NCI-H82 (cell line): ENCODE measurements at places on chromosomes 4 and X.
A peak's percentile ranks its signal among the peaks of the same experiment; 100 is the strongest.

DNA sequence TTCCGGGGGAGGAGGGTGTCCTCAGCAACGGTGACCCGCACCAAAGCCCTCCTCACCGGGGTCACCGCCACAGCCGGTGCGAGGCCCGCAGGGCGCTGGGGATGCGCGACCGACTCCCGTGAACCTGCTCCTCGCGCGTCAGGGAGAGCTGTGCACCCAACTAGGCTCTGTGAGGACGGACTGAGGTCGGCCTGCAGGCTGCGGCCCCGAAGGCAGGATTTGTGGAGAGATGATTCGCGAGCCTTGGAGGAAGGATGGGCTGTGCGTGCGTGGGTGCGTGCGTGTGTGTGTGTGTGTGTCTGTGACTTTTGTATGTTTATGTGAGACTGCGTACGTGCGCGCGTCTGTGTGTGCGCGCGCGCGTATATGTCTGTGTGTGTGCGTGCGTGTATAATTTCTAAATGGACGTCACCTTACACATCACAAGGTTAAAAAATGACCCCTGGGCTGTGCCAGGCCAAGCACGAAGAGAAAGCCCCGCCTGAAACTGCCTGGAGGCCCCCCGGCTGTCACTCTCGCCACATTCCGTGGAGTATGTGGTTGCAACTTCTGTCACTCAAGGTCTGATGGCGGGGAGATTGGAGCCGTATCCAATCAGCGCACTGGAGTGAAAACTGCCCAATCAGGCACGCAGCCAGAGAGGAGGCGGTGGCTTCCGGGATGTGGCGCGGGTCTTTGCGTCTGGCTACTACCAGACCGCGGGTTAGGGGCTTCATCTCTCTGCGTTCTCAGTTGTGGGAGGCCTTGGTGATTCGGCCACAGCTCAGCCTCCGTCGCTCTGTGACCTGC lies at the start of gene ZNF141:
TSS of gene ZNF141 (plus strand) at position 672 of the 789 bp plus-strand sequence. CDS start 170 bp downstream, outside the sequence.
- DNase-seq = peak; percentile 87

DNA sequence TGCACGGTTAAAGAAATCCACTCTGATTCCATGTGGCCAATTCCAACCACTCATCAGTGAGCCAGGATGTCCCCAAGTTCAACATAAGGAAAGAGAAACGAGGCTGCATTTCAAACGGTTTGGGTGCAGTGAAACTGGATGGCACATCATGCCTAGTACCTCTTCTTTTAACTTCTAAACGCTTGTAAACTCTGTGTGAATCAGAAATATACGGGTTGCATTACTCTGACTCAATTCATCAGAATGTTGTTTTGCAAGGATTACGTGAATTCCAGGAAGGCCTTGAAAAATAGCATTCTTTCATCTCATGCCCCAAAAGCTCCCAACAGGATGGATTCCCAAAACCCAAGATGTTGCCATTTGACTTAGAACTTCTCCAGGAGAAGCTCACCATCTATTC lies 270.4 kb downstream of the LDB2 start:
- DNase-seq = no peak

DNA sequence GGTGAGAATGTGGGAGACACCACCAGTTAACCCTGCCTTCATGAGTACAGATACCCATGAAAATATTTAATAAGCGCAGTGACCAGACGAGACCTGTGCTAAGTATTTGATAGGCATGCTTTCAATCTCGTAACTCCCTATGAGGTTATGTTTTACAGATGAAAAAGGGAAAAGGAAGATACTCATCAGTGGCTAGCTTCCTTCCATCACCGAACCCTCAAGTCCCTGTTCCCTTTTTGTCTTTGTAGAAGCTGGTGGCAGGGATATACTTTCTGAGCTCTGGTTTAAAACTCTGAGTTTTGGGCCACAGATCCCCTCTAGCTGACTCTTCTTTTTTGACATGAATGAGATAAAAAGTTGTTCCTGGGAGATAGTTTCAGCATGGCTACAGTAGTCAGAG lies 26.3 kb downstream of the AFF1 start:
- no peak for DNase-seq

- DNase-seq = no peak
Observed at GRCh38 chr4:41429280-41429669, 108.7 kb upstream of the LIMCH1 start.

- no peak for DNase-seq
Observed at GRCh38 chr4:113733685-113734084, 27.9 kb downstream of the CAMK2D start.

GRCh38 chr4:119135721-119136121 lies at the start of gene MYOZ2:
MYOZ2 (plus strand) TSS chr4:119135832; CDS start chr4:119136526, 694 bp downstream.
- DNase-seq = no peak

DNA sequence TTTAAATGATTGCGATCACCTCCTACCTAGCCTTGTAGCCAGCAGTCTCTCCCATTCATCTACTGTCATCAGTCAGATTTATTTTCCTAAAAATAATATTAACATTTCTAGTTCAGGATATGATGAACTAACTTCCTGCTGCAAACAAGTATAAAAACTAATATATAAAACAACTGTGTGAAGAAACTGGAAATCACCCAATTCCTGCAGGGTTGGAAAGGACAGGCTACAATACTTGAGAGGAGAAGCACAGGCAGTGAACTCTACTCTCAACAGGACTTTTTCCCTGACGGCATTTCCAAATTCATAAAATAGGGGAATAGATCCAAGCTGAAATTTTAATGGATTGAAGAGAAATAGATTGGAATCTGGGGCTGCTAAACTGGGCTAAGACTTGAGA lies 14.2 kb upstream of the BBS12 start:
- DNase-seq = no peak

DNA sequence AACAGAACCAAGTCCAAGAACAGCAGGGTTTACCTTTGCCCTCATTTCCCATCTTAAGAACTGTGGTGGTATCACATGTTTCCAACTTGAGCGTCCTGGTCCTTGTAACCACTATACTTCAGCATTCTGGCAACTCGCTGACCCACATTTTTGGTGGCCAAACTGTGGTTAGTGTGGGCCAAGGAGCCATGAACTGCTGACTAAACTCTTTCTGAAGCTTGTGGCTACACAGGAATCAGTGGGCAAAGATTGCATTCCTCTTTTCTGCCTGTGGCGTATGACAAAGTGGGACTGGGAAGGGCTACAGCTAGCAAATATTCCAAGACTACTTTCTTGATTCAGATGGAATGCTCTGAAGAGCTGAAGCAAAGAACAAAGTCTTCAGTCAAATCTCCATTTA lies 106.3 kb upstream of the MID1 start:
- no peak for DNase-seq

DNA sequence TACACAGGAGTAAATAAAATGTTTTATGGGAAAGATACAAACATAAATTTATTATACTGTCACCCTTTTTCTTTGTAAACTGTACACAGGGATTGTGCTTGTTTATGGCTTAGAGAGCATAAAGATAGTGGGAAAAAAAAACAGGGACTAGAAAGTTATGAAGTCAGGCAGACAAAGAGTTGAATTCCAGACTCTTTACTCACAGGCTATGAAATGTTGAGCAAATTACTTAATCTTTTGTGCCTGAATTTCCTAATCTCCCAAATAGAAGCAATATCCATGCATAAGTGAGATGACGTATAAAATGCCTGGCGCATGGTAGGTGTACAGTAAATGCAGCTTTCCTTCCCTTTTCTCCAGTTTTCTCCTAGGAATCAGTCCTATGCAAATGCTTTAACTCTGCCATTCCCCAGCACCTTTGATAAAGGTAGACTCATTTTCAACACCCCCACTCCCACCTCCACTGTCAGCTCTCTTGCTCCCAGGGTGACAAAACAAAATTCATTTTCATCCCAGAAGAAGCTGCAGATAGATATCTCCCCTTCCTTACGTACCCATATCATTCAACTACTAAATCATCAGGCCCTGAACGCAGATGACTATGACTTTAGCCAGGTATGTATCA lies 44.5 kb upstream of the BTC start:
- no peak for DNase-seq

DNA sequence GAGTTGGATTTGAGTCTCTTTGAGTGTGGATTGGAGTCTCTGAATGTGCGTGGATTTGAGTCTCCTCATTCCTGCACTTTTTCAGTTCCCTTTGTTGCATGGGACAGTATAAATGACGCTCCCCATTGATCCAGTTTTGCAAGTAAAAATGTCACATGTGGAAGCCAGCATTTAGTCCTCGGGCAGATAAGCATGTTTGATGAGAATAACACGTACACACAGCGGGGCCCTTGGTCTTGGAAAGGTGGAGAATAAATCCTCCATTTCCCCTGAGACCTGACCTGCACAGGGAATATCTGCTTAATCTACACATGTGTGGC lies 8.1 kb downstream of the P2RY8 start:
- no peak for DNase-seq

- DNase-seq = no peak
Observed at GRCh38 chrX:100743009-100743607, 11.2 kb upstream of the SYTL4 start.

GRCh38 chrX:39854772-39855747 lies 242.7 kb downstream of the BCOR start:
- DNase-seq = no peak

- DNase-seq = peak; percentile 16
Observed at GRCh38 chr4:151553874-151554273, 144.9 kb downstream of the FHIP1A start.

- DNase-seq = no peak
Observed at GRCh38 chrX:134626434-134626833, 31.8 kb downstream of the PLAC1 start.

GRCh38 chrX:71170660-71171059 lies 26.0 kb downstream of the NLGN3 start:
- DNase-seq = no peak

- DNase-seq = no peak
Observed at GRCh38 chrX:21770631-21771321, 12.9 kb upstream of the SMPX start.

GRCh38 chr4:182862921-182863320 lies 54.3 kb downstream of the DCTD start:
- DNase-seq = no peak

- peak; percentile 20 for DNase-seq
Observed at GRCh38 chrX:54413753-54414152, 26.5 kb upstream of the TSR2 start.

DNA sequence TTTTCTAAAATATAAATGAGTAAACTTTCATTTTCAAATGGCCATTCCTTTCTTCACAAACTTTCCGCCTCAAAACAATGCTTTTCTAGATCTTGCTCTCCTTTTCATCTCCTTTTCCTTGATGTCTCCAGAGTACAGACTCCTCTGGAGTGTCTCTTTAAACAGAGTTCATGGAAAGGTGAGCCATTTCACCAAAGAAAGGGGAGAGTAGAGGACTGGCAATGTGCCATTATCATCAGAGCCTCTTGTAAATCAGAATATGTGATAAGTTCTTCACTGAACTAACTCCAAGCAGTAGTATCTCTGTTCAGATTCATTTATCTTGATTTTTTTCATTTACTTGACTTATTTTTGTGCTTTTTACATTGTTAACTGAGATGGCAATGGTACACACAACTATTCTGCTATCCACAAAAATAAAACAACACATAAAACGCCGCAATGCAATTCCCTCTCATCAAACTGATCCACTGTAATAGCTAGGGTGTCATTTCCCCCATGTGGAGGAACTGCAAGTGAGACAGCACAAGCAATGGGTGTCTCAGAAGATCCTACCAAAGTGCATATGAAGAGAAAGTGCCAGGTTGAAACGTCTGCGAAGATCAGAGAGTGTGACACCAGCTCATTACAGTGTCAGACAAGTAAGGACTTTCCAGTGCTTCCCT lies 125.4 kb downstream of the RASL11B start:
- no peak for DNase-seq

GRCh38 chrX:142686653-142687283 lies 339.0 kb upstream of the SPANXN4 start:
- no peak for DNase-seq

GRCh38 chr4:87911252-87911774 lies 64.2 kb upstream of the SPP1 start:
- no peak for DNase-seq

DNA sequence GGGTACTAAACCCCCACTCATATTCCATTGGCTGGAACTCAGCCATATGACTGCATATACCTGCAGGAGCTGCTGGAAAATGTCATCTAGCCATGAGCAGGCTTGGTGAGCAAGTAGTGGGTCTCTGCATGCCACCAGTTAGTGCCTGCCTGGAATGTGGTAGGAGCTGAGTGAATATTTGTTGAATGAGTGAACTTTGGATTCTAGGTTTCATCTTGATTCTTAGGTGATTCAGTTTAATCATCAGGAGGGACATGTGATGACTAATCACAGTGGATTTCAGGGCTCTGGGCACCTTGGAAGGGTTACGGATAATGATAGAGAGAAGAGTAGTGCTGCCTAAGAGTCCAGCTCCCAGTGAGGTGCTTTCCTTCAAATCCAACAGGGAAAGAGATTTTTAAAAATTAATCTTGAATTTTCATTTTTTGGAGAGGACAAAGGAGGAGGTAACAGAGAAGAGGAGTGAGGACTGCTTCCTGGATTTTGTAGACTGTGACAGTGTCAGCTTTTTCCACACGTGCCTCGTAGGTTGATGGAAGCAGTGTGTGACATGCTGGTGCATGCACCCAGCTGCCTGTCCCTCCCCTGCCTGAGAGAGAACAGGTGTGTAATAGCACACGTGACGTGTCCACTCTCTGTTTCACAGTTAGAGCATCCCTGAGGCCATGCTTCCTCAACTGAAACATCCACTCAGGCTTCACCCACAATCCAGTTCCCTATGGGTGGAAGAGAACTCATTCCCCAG lies 30.4 kb downstream of the NHS start:
- DNase-seq = no peak

- DNase-seq = no peak
Observed at GRCh38 chr4:138277133-138277532, 35.0 kb upstream of the SLC7A11 start.

GRCh38 chrX:125293850-125294780 lies 25.6 kb upstream of the TEX13C start:
- DNase-seq = no peak

GRCh38 chr4:2484993-2485392 lies 16.1 kb downstream of the RNF4 start:
- no peak for DNase-seq

DNA sequence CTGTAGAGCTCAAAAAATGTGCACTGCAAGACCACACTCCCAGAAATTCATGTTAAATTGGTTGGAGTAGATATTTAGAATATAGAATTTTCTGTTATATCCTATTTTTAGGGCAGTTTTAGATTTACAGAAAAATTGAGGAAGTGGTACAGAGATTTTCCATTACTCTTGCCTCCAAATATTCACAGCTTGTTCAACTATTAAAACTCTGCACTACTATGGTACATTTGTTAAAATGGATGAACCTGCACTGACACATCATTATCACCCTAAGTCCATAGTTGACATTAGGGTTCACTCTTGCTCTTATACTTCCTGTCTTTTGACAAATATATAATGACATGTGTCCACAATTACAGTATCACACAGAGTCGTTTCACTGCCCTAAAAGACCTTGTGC lies 1724.5 kb downstream of the C4orf33 start:
- no peak for DNase-seq
